Activated T-helper 1 cell treated with anti-CD3 and anti-CD28 coated beads, Interleukin-12 subunit alpha, Interleukin-12 subunit beta, Interleukin-2, Interleukin-4 antibody, amounts not matched to agents 30 ng/mL and 10 ng/mL and 1 ng/mL, durations not matched to agents 14 hours and 24 hours and 36 hours (primary cell): ENCODE measurements at places on chromosomes 2 and 18. TPM values are rescaled to one million over a fixed set of nuclear protein-coding genes. Genes with fewer than 3 reads are reported as not detected.

DNA sequence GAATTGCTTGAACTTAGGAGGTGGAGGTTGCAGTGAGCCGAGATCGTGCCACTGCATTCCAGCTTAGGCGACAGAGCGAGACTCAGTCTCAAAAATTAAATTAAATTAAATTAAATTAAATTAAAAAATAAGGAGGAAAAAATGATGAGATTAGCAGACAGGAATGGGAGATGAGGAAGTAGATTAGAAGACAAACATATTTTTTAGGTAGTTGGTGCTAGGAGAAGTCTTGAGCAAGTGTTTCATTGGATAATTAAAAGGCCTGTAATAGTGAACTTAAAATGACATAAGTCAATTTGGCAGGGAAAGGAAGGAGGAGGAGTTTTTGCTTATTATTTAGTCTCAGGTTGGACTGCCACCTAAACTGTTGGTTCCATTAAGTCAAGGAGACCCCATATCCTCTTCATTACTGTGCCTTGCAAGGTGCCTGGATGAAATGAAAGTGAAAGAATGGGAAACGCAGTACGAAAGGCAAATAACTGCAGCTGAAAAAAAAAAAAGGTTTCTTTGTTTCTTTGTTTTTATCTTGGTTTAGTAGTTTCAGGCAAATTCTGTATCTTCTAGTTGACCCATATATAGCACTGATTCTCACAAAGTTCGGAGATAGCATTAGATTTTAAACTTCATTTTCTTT lies 162.0 kb downstream of the SLC8A1 start:
- no peak for DNase-seq

- no peak for DNase-seq
Observed at GRCh38 chr2:35931626-35932025, 424.0 kb upstream of the CRIM1 start.

- no peak for DNase-seq
Observed at GRCh38 chr2:179252423-179252822, 12.2 kb downstream of the SESTD1 start.

DNA sequence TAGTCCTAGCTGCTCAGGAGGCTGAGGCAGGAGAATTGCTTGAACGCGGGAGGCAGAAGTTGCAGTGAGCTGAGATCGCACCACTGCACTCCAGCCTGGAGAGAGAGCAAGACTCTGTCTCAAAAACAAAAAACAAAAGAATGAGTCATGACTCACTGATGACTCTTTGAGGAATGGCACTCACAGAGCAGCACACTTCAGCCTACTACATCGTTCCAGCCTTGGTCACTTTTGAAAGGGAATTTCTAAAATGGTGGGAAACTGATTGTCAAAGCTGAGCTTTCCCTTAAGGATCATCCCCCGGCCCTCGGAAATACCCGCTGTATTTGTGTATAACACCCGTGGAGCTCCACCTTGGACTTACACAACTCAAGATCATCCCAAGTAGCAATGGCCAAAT lies 217.3 kb upstream of the HS6ST1 start:
- no peak for DNase-seq

- no peak for DNase-seq
Observed at GRCh38 chr2:233152541-233152940, 92.4 kb downstream of the INPP5D start.

- DNase-seq: no peak
Observed at GRCh38 chr2:217667512-217667911, 335.3 kb downstream of the TNS1 start.

DNA sequence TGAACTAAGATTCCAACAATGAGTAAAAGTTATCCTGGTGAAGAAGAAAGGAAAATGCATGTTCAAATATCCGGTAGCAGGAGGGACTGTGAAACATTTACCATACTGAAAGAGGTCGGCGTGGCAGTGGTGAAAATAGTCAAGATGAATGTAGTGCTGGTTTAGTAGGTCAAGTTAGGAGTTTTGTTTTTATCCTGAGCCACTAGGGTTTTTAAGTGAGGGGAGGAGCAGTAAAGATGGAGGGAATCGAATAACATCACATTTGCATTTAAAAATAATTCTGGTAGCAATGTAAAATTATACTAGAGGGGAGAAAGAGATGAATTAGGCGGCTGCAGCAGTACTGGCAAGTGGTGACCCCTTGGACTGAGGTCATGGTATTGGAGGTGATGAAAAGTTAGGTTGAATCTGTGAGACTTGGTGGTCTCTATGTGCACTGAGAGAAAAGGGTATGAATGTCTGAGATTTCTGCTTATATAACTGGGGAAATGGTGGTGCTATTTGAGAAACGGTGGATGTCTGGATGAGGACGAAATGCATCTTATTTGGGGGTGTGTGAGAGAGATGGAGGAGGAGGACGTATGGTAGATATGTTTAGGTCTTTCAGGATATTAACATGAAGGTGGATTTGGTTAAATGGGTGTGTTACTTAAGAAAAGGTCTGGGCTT lies 5.9 kb downstream of the VAPA start:
- DNase-seq: no peak

DNA sequence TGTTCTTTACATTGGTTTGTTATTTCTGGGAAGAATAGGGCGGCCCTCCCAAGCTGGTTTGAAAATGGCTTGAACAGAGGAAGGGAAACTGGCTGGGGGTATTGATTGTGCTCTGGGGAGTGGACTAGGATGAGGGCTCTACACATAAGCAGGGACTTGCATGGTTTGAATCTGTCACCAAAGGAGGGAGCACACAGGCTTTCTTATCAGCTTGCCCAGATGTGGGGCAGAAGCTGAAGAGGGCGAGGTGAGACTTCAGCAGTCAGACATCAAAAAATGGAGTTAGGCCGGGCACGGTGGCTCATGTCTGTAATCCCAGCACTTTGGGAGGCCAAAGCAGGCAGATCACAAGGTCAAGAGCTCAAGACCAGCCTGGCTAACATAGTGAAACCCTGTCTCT lies 7.2 kb upstream of the RAB12 start:
- no peak for DNase-seq

GRCh38 chr2:229181641-229182040 lies 89.4 kb downstream of the PID1 start:
- DNase-seq: no peak

DNA sequence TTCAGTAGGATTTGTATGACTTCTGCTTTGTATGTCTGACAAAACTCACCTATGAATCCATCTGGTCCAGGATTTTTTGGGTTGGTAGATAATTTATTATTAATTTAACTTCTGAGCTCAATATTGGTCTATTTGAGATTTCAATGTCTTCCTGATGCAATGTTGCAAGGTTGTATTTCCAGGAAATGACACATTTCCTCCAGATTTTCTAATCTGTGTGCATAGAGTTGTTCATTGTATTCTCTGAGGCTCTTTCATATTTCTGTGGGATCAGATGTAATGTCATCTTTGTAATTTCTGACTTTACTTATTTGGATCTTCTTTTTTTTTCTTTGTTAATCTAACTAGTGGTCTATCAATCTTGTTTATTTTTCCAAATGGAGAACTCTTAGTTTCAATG lies 584.7 kb upstream of the SETBP1 start:
- no peak for DNase-seq

DNA sequence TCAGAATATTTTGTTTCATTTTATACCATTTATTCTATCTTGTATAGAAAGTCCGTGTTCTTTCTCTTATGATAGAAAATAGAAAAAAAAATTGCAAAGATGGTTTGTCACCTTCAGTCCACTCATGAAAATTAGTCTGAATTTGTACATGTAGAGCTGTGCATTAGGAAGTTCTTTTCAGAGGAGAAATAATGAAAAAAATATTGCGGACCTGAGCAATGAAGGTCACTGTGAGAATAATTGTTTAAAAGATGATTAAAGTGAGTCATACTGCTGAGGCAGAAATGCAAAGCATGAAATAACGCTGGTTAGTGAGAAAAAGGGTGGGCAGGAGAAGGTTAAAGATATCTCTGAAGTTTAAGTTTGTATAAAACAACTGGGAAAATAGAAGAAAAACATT lies 431.1 kb downstream of the TMX3 start:
- no peak for DNase-seq

DNA sequence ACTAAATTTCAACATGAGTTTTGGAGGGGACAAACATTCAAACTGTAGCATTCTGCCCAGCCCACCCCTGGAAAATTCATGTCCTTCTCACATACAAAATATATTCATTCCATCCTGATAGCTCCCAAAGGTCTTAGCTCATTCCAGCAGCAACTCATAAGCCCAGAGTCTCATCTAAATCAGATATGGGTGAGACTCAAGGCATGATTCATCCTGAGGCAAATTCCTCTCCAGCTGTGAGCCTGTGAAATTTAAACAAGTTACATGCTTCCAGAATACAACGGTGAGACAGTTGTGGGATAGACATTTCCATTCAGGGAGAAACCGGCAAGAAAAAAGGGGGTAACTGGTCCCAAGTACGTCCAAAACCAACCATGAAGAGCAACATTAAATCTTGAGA lies 43.5 kb upstream of the FAHD2A start:
- DNase-seq: no peak

DNA sequence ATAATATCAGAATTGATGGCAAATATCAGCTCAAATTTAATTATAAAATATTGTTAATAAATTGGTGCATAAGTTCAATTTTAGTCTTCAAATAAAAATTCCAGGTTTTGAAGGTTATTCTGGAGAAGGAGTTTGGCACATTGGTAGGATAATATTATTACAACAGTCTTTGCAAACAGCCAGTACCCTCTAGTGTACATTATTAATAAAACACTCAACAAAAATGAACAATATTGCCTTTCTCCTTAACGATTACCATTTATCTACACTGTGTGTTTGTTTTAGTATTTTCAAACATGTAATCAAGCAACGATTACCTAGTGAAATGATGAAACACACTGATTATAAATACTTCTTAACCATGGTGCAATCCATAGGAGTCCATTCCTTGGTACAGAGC lies 334.0 kb upstream of the FSIP2 start:
- no peak for DNase-seq

- no peak for DNase-seq
Observed at GRCh38 chr2:181947273-181947672, 38.4 kb upstream of the PPP1R1C start.

GRCh38 chr2:182870227-182870626 lies 3.8 kb upstream of the FRZB start:
- DNase-seq: no peak

GRCh38 chr2:160909781-160910242 lies 250.4 kb upstream of the TANK start:
- no peak for DNase-seq

- no peak for DNase-seq
Observed at GRCh38 chr18:41972067-41972925, 17.3 kb downstream of the PIK3C3 start.

- no peak for DNase-seq
Observed at GRCh38 chr2:29273685-29274611, 158.7 kb downstream of the CLIP4 start.

DNA sequence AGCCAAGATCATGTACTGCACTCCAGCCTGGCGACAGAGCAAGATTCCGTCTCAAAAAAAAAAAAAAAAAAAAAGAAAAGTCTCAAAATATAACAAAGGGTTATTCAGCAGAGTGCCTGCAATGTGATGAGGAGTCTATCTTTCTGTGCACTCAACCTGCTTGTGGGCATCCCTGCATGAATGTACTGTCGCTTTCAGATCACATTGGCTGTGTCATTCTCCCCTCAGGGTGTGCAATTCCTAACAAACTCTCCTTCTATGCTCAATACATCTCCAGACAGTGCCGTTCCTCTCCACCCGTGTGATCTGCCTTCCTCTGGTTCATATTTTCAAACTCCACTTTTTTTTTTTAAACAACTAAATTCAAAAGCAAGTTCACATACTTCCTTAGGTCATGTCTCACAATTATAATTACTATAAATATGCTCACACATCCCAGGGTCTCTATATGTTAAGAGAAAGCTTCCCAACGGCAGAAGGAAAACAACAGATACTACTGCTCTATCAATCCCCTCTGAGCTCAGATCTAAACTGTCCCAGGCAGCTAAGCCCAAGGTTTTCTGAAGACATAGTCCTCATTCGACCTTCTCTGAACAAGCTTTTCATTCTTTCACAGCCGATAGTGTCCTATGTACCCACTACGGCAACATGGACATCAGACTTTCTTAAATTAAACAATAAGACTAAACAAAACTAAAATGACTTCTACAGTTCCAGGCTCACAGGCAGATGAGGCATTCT lies 35.2 kb downstream of the PTMA start:
- DNase-seq: no peak

DNA sequence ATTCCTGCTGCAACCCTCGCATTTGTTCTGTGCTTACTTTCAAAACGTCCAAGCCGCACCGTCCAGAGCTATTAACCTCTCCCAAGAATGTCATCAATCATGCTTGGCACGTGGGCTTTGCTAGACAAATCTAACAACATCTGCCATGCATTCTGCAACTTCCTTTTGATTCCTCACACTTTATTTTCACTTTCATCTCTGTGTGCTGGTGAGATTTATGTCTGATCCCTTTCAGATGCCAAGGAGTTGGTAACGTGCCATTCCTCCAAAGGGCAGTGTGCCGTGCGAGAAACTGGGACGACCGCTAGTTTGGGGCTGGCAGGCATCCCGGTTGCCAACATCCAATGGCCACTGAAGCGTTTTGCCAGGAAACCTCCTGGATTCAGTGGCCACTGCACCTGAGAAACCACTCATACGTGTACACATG lies 230.0 kb upstream of the PARD3B start:
- DNase-seq: no peak

GRCh38 chr2:127398239-127398590 lies 10.4 kb upstream of the MAP3K2 start:
- DNase-seq: peak; percentile 36

GRCh38 chr2:146385031-146385430 lies 1459.8 kb upstream of the ACVR2A start:
- no peak for DNase-seq

DNA sequence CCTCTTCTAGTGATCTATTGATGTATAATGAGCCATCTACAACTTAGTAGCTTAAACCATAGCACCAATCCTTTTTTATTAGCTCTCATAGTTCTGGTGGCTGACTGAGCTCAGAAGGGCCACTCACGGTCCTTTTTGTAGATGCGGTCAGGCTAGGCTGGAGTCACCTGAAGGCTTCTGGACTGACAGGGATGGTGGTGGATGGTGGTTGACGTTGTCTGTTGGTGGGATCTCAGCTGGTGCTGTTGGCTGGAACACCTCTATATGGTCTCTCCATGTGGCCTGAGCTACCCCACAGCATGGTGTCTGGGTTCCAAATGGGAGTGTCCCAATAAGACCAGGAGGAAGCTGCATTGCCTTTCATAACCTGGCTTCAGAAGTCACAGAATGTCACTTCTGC lies 68.0 kb downstream of the BCL2L11 start:
- no peak for DNase-seq

GRCh38 chr18:4107049-4107467 lies 348.0 kb downstream of the DLGAP1 start:
- no peak for DNase-seq

DNA sequence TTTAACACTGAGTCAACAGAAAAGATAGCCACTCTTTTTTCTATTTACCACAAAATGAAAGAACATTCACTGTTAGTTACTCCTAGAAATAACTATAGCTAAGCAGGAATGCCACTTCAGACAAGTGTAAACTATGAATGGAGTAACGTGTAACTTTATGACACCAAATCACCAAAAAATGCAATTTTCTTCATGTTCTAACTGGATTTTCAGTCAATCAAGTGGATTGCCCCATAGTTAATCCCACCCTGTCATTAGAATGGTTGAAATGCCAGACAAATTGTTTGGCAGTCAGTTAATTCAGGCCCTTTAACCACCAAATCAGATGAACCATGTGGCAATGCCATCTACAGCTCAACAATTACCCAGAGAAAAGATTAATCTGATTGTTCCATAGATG lies 9.9 kb downstream of the EPHA4 start:
- DNase-seq: no peak

The ALPP gene
- total RNA-seq: not detected in 2 replicates

The OSGEPL1 gene
- 8.3 and 11.4 TPM in 2 replicates for total RNA-seq

The NEUROD1 gene
- not detected in 2 replicates for total RNA-seq

The PLEK gene
- 3.2 TPM in 2 replicates for total RNA-seq

The LBH gene
- total RNA-seq: 306 and 313 TPM in 2 replicates

The MEP1B gene
- total RNA-seq: 0.20 TPM in 1 of 2 replicates, not detected in the other

The ARHGEF33 gene
- 0.15 and 0.36 TPM in 2 replicates for total RNA-seq
